ENCODE measurements at places on chromosomes 11 and 22.

DNA sequence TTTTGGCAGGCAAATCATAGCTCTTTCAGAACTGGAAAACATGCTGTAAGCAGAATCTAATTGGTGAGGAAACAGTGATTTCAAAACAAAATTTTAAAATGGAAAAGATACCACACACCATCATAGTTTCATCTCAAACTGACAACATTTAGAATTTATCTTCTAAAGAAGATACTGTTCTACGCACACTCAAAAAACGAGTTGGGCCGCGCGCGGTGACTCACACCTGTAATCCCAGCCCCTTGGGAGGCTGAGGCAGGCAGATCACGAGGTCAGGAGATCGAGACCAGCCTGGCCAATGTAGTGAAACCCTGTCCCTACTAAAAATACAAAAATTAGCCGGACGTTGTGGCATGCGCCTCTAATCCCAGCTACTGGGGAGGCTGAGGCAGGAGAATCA, 44.2 kb upstream of the ADSL start:
- DNase-seq = no peak

DNA sequence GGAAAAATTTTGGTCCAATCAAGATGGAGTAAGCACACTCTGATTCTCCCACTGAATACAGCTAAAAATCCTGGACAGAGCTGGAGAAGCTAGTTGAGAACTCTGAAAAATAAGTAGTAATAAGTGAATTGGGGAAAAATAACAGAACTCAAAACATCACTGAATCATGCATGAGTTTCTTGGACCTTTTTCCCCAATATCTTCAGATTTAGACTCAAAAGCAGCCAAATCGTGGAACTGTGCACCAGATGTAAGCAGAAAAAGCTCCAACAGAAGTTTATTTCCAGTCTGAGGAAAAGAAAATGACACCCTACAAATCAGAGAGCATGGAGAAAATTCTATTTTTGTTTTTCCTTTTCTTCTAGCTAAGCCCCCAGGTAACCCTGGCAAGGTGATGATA, 279.7 kb upstream of the CTSC start:
- no peak for DNase-seq

- DNase-seq = no peak
These were observed 5.4 kb upstream of the DNAJB13 start for GRCh38 chr11:73945396-73945795.

DNA sequence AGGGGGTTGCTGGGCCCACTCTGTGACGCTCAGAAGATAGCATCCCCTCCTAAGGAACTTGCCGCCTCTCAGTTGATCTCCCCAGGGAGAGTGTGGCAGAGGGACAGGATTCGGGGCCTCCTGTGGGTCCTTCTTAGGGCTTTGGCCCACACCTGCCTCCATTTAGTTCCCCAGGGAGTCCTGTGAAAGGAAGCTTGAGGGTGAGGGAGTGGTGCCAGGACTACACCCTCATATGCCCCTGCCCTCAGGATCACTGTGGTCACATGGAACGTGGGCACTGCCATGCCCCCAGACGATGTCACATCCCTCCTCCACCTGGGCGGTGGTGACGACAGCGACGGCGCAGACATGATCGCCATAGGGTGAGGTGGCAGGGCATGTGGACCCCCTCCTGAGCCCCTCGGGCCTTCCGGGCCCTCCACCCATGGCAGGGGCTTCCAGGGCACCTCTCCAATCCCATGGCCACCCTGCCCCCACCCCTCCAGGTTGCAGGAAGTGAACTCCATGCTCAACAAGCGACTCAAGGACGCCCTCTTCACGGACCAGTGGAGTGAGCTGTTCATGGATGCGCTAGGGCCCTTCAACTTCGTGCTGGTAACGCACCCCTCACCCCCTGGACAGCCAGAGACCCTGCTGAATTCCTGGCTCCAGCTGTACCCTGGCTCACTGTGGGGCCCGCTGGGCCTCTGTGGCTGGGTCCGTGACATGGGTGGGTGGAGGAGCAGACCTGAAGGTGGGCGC, 3.5 kb downstream of the INPP5J start:
- DNase-seq = no peak

- no peak for DNase-seq
These were observed 104.9 kb downstream of the KCNC1 start for GRCh38 chr11:17839450-17839849.

- DNase-seq = no peak
These were observed 27.7 kb downstream of the ARFGAP2 start for GRCh38 chr11:47148903-47149531.

GRCh38 chr11:44695169-44695833, 31.5 kb upstream of the TSPAN18 start:
- no peak for DNase-seq
